ENCODE measurements at places on chromosomes 5 and 9. TPM values are rescaled to one million over a fixed set of nuclear protein-coding genes. Genes with fewer than 3 reads are reported as not detected.
A peak's percentile ranks its signal among the peaks of the same experiment; 100 is the strongest.

Gene CWC27
- 24.0 TPM for total RNA-seq

Gene GPR150
- 0.23 TPM for total RNA-seq

Gene ALDOB
- total RNA-seq: not detected

Gene CYLC2
- not detected for total RNA-seq

Gene MARCHF3
- total RNA-seq: 22.8 TPM

Gene PKD2L2
- not detected for total RNA-seq

Gene SPINK13
- total RNA-seq: not detected

Gene CDKN2AIPNL
- total RNA-seq: 18.8 TPM

GRCh38 chr9:122367774-122368460 lies 2.9 kb upstream of the PTGS1 start:
- peak; percentile 62 for DNase-seq

DNA sequence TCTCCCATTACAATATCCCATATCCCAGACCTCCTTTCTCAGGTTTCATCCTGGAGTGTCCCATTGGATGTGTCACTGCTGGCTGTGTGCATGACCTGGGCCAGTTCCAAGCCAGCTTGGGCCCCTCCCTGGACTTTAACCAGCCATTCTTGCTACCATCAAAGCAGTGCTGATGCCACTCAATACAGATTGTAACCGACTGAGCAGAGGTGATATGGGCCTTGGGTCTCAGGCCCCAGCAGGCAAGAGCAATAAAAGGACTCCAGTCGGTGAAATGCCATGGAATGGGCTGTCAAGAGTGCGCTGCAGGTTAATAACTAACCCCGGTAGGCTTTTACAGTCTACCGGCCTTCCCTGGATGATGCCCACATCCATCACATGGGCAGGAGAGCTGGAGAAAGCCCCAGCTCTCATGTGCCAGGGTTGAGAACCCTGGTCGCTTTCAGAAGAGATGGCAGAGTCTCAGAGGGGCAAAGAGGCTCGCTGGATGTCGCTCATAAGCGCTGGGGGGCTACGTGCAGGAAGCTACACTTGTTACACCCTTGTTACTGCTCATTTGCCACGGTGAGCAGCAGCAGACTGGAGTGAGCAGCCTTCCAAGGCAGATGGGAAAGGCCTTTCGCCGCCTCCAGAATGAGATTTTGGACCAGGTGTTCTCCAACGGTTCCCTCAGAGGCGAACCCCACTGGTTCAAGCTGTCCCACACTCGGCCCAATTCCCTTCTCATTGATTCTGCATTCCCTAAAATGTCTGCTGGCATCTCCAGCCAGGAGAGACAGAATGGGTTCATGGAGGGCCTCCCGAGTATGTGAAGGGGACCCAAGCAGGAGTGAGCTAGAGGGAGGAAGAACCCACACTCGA lies 13.2 kb downstream of the EPB41L4B start:
- DNase-seq: no peak

GRCh38 chr9:89684912-89685636 lies 80.3 kb downstream of the GADD45G start:
- peak; percentile 57 for DNase-seq

DNA sequence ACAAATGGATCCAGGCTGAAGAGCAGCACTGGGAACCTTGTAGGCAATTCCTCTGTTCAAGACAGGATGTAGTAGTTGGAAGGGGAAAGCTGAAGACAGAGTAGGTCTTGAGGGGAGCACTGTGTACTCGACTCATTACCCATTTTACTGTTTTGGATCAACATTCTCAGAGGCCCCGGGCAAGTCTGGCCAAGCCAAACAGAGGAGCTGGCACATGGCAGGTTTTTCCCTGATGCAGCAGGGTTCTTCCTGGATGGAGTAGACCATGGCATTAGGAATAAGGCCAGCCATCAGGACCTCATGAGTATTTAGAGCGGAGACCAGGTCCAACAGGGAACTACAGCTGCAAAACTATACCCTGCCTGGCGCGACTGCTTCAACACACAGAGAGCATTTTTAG lies 4.4 kb downstream of the SVEP1 start:
- no peak for DNase-seq

GRCh38 chr5:142811866-142812557 lies 41.8 kb downstream of the ARHGAP26 start:
- DNase-seq: no peak

DNA sequence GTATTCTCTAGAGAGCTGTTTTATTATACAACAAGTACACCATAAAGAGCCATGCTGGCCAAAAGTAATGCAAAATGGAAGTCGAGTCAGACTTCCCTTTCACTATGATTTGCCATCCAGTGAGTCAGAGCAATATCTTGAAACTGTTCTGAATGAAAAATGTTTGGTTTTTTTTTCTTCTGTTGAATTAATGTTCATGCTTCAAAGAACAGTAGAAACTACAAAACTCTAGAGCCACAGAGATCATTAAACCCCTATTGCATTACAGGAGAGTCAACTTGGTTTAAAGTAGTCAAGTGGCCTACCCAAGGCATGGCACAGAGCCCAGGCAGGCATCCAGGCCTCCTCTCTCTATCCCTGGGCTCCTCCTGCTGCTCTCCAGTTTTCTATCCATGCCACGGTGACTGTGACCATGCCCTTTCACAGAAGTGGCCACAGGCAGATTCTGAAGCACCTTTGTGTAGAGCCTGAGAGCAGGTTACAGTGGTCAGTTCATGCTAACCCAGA lies 358.9 kb downstream of the DEPDC1B start:
- no peak for DNase-seq

- no peak for DNase-seq
These were observed 33.0 kb upstream of the SPINK14 start for GRCh38 chr5:148135091-148136048.

- no peak for DNase-seq
These were observed 60.1 kb downstream of the RGS3 start for GRCh38 chr9:113523421-113524141.

DNA sequence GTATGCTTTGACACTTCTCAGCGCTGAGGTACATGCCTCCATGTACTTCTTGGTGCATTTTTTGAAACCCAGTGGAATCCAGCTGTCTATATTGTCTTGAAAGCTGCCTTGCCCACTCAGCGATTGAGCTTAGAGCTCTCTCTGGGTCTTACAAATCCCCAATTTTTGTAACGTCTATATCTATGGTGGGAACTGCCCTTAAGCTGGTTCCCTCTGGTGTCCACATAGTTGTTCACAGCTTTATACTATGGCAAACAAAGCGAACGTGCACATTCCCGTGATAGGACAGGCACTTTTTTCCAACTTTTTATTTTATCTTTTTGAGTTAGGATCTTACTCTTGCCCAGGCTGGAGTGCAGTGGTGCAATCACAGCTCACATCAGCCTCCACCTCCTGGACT lies 20.9 kb downstream of the CDHR2 start:
- no peak for DNase-seq

DNA sequence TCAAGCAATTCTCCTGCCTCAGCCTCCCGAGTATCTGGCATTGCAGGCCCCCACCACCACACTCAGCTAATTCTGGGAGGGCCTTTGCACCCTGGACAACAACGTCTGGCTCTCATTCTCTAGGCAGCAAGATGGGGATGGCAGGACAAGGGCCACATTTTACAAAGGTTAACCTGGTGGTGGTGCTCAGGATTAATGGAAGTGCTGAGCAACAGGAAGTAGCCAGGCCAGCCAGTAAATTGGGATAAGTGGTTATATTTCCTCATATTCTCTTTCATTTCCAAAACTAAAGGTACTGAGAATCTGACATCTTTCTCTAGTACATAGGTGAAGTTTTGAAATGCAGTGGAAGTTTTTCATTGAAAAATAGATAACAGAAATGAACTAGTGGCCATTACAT lies 24.7 kb upstream of the ASPN start:
- DNase-seq: no peak

DNA sequence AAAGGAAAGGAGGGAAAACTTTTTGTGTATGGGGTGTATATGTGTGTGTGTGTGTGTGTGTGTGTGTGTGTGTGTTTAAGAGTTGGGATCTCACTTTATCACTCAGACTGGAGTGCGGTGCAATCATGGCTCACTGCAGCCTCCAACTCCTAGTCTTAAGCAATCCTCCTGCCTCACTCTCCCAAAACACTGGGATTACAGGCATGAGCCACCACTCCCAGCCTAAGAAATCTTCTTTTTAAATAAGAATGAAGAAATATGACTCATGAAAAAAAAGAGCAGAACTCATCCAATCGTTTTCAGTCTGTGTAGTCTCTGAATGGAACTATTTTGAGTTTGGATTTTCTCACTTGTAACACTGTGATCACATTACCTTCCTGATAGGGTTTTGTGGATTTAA lies 601.5 kb downstream of the ACTL7B start:
- DNase-seq: no peak

DNA sequence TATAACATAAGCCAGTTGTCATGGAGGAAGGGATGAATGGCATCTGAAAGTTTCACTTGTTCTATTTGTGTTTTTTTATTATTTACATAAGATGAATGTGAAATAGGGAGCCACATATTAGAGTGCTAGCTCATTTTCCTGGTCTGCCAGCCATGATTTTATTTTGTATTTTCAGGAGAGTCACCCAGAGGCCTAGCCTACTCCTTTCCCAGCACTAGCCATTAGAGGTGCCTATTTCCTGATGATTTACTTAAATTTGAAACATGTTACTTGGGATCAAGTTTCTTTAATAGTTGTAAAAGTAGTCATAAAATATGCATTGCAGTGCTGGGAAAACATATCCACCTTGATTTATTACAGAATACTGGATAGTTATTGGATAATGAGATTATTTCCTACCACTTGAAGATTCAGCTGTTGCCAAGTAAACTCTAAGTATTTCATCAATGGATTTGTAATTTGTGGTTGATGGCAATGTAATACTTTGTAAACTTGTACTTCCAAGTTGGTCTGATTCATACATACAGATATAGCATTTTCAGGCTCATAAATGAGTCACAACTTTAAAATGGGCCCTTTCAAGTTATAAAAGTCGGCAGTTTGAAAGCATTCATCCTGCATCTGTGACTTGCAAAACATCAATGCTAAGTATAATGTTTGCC lies 50.8 kb downstream of the KCNN2 start:
- DNase-seq: no peak

GRCh38 chr9:74940600-74940999 lies 12.1 kb downstream of the C9orf40 start:
- no peak for DNase-seq

DNA sequence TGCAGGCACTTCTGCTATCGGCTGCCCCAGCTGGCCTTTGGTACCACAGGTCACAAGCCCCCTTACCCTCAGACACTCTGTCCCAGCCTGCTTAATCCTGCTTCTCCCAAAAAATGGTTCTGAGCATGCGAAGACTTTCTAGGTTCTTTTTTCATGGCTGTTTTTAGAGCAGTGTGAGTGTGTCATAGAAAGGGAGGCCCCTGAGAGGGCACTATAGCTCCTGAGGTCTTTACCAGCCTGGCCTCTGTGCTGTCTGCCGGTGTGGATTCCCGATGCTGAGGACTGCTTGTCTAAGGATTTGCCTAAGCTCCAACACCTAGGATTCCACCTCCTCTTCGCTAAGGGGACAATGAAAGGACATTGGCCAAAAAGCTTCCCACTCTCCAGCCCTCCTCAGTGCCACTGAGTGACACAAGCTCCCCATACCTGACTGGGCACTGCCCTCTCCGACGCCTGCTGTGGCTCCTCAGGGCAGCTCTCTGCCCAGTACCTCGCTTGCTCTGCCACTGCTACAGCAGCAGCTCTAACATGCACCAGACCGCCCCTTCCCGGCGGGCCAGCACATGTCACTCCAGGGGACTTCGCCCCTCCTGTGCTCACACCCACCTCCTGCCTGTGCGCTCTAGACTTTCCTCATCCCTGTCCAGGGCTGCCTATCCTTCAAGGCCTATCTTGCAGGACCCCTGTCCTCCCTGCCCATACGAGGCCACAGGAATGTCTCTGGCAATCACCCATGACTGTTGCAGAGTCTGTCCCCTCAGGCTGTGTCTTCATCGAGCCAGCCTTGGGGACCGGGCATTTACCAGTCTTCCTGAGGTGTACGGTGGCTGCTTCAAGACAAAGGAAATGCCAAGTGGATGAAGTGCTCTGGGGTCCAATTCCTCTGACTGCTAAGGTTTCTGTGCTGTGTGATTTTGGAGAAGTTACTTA lies 21.0 kb downstream of the MACROH2A1 start:
- DNase-seq: no peak

DNA sequence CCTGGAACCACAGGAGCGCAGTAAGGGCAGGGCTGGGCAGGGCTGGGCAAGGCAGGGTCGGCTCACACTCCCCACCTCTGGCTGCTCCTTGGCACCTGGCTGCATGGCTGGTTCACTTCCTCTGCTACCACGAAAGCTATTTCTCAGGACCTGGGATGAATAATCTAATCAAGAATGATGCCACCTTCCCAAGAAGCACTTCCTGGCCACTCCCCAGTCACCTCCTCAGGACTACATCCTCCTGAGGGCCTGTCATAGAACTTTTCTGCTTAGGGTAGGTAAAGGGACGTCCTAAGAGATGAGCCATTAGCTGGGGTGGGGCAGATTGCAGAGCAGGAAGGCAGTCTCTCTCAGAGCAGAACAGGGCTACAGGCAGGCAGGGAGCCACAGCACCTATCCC lies 288.2 kb upstream of the MAP3K1 start:
- DNase-seq: no peak

DNA sequence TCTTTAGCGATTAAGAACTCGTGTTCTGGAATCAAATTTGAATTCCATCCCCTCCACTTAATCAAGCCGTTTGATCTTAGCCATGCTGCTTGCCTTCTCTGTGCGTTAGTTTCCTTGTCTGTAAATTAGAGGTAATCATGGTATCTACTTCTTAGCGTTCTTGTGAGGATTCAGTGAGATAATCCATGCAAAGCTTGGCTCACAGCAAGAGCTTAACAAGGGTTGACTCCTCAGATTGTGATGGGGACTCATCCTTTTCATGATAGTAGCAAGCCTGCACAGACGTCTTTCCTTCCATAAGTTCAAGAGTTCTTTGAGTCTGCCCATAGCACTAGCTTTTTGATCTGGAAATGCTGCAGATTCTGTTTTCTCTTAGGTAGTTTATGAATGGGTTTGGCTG lies 72.8 kb downstream of the TRIO start:
- no peak for DNase-seq

DNA sequence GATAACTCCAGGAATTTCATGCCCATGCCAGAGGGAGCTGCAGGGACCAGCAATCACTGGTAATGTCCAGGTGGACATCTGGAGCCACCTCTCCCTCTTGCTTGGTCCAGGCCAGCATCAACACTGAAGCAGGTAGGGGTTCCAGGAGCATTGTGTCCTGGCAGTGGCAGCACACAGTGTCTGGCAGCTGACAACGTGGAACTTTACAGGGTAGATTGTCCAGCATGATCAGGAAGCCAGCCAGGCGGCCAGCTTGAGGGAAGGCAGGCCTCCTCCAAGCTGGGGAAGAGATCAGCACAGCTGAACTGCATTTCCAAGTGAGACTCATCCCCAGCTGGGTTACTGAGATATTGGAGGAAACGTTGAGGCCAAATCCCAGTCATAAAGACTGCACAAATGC lies 82.6 kb upstream of the RASGRF2 start:
- DNase-seq: no peak

All from posterior vena cava (tissue), 2 donors.